ENCODE measurements at places on chromosomes 12 and 14. TPM values are rescaled to one million over a fixed set of nuclear protein-coding genes. Genes with fewer than 3 reads are reported as not detected.

GALNT6 gene
- total RNA-seq = 7.7 TPM

ASPG gene
- total RNA-seq = not detected

HOXC10 gene
- total RNA-seq = 0.35 TPM

- no peak for DNase-seq
Observed at GRCh38 chr12:12022306-12022936, 48.3 kb upstream of the BCL2L14 start.

- DNase-seq = no peak
Observed at GRCh38 chr14:74983343-74983742, 19.4 kb upstream of the EIF2B2 start.

DNA sequence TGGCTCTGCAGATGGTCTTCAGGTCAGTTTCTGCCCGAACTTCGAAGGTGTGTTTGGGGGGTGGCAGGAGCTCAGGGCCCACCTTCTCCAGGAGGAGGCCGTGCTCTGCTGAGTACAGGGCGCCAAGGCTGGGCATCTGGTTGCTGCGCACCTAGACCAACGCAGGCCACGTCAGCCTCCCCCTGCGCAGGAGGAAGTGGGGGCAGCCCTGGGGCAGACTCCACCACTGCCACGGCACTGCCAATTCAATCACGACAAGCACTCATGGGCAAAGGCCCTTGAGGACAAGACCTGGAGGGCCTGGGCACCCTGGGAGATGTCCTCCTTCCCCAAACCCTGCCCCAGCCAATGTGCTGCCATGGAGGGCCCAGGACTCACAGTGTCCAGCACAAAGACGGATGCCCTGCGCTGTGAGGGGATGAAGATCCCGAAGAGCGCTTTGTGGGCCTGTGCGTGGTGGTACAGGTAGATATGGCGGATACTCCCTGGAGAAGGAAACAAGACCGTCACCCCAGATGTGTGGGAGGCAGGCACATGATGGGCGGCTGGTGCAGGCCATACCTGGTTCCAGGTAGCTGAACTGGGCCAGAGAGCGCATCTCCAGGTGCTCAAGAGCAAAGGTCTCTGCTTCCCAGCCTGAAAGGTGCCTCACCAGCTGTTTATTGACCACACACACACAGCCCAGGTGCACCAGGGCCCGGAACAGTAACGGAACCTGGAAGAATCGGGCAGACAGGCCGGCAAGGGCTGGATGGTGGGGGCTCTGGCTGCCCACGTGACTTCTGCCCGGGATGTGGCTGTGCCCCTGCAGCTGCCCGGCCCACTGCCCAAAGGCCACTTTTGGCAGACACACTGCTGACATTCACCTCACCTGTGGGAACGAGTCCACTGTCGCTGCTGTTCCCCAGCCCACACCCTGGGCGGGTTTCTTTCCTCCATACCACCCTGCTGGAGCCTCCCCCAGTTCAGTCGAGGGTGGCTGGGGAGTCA lies 24.6 kb downstream of the P2RX2 start:
- DNase-seq = no peak

GRCh38 chr12:69161829-69162228 lies 77.5 kb upstream of the CPSF6 start:
- DNase-seq = no peak

Measured in K562 (cell line).